ENCODE measurements at places on chromosomes 3 and 15. TPM values are rescaled to one million over a fixed set of nuclear protein-coding genes. Genes with fewer than 3 reads are reported as not detected.

The FAM43A gene
- total RNA-seq, result 11.1 TPM

The WDR5B gene
- 3.0 TPM for total RNA-seq

The CDHR4 gene
- 0.99 TPM for total RNA-seq

DNA sequence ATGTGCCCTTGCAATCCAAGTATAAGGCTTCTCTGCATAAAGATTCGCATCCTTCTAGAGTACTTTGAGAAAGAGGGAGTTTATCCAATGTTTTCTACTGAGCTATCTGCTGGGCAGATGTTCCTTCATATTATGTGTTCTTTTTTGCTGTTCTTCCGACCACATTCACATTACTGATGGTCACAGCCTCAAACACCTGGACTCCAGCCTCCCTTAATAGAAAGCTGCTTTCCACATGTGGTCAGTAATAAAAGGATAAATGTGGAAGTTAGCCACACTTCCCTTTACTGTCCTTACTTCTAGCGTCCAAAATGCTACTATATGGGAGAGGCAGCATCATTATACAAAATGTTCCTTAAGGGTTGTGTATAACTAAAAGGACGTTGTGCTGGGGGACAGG is 116.9 kb downstream of the CD47 start:
- no peak for DNase-seq

Measured in sigmoid colon (tissue), 7 donors.